Putamen (tissue), 1 donor: ENCODE measurements at places on chromosomes 11 and 22.

- DNase-seq, result no peak
Measured at GRCh38 chr11:9066433-9066925, 24.9 kb downstream of the SCUBE2 start.

DNA sequence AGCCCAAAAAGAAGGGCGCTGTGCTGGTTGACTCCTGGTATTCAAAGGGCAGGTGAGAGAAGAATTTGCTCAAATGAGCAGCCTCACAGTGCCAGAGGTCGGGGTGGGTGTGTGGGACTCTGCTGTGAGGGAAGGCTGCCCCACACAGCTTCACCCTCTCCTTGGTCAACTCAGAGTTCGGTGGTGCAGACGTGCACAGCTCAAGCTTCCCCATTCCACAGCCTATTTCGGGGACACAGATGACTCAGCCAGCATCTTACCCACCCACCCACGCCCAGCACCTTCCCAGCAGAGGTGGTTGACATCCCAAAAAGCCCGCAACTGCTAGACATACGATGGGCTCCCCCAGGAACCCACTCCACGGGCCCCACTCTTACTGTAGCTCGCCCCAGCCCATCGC is 46.5 kb upstream of the CCND1 start:
- no peak for DNase-seq

GRCh38 chr22:26985931-26986782 is 328.8 kb downstream of the MIAT start:
- no peak for DNase-seq

DNA sequence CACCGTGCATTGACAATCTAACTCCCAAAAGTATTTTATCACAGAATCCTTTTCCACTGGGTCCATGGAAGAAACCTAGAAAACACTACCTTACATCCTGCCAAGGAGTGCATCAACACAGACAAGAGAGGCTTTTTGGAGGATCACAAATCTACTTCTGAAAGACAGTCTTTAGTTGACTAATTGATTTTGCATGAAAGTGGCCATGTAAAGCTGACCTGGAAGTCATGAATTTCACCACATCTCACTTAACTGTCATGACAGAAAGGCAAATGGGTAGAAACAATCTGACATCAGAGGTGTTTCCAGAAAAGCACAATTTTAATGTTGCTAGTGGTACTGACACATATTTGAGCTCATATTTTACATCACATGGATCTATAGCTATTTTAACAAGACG is 101.6 kb downstream of the FAM76B start:
- DNase-seq, result no peak

- DNase-seq, result no peak
Measured at GRCh38 chr11:26806219-26806618, 84.4 kb upstream of the SLC5A12 start.

DNA sequence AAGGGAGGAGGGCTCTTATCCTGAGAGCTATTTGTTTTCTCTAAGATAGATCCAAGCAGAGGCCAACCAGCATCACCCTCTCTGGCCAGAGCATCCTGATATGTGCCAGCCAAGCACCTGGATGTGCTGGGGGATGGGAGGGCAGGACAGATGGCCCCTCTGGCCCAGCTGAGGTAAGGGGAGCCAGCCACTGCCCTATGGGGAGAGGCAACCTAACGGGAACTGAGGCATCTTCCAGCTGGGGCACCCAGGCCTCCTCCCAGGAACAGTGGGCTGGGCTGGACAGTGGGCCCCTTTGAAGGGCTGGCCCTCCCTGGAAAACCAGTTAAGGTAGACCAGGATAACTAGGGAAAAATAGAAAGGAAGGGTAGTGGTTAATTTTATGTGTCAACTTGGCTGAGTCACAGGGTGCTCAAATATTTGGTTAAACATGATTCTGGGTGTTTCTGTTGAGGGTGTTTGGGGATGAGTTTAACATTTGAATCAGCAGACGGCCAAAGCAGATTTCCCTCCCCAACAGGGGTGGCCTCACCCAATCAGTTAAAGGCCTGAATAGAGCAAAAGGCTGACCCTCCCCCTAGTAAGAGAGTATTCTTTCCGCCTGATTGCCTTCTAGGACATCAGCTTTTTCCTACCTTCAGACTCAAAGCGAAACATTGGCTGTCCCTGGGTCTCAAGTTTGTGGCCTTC is 595.1 kb downstream of the BUD13 start:
- DNase-seq, result no peak

- DNase-seq, result no peak
Measured at GRCh38 chr11:26820739-26821138, 98.9 kb upstream of the SLC5A12 start.

DNA sequence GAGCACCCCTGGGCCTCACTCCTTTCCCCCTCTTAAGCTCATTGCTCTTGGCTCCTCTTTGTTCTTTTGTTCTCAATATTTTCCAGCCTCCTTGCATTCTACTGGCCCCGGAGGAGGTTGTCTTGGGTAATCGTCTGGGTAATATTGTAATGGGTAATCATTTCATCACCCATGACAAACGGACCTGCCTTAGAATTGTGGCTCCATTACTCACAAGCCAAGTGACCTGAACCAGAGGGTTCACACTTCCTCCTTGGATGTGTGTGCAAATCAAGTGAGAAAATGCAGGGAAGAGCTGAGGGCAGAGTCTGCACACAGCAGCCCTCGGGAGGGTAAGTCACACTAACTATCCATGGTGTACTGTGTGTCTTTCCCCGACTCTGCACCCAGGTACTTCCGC is 305.0 kb downstream of the BUD13 start:
- no peak for DNase-seq

- DNase-seq, result no peak
Measured at GRCh38 chr11:125724125-125724524, 22.0 kb upstream of the PATE1 start.

- no peak for DNase-seq
Measured at GRCh38 chr22:25629613-25630012, 65.1 kb downstream of the GRK3 start.

- DNase-seq, result no peak
Measured at GRCh38 chr22:36445158-36445668, 36.2 kb downstream of the TXN2 start.

- no peak for DNase-seq
Measured at GRCh38 chr11:21612326-21612725, 580.6 kb upstream of the ANO5 start.

DNA sequence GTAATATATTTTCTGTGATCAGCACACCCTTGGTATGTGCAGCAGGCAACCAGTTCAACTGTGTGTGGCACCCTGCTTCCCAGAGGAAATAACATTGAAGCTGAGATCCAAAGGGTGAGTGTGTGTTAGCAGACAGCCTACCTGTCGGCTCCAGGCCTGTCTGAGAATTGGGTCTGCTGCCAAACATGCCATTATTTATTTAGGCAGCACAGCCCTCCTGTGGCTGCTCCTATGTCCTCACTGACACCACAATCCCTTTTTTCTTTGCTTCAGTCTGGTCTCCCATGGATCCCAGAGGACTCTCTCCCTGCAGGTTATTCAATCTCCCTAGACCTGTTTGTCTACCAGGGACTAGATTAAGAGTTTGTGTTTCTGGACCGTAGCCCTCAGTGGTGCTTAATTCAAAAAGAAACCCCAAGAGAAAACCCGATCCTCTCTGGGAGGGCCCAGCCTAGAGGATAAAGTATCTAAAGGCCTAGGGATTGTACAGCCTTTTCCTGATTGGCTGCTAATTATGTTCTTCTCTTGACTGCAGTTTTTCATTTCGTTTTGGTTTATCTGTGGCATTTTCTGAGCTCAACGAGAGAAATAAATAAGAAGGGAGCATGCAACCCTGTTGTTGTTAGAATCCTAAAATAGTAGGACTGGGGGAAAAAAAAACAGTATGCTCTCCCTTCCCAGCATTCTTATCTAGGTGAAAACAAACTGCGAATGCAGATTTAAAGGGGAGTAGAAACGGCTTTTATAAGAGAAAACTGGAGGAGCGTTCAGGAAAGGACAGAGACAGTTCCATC is 24.1 kb downstream of the KCNE3 start:
- no peak for DNase-seq

DNA sequence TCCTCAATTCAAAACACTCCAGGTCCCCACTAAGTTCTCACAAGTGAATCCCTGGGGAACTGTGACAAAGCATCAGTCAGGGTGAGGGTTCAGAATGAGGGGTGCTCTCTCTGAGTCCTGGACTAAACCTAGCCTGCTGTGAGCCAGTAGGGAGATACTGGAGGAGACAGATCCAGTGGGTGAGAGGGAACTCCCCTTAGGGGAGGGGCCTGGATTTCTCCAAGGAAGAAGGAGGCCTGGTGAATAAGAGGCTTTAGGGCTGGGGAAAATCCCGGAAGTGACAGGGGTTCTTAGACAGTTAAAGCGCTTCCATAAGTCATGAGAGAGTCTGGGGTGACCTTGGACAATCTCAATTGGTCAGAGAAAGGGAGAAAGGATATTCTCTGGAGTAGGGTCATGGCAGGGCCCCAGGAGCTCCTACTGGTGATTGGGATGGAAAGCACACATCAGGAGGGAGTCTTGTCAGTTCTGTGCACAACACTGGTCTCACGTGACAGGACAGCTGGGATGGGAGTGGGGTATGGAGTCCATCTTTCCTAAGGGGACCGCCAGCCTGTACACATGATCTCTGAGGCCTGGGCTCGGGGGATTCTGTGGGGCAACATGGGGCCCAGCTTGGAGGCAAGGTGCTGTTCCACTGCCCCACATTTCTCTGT is 1.5 kb downstream of the TBC1D10A start:
- DNase-seq, result no peak

- DNase-seq, result no peak
Measured at GRCh38 chr22:25382762-25383161, 163.3 kb downstream of the CRYBB2 start.

GRCh38 chr11:9687711-9688477 is 24.0 kb downstream of the SWAP70 start:
- no peak for DNase-seq

DNA sequence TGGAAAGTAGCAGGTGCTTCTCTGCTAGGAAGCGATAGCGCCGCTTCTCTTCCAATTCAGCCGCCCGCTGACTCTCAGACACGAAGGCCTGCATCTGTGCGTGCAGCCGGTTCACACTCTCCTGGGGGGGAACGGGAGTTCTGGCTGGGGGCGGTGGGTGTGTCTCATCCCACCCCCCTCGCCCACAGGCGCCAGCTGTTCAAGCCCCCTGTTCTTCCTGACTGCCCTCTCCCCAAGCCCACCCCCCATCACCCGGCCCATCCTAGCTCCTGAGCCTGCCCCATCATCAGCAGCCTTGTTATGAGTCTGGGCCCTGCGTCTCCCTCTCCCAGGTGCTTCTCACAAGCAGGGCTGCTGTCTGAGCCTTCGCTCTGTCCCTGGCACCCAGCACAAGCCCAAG is 13.1 kb upstream of the SLC16A8 start:
- DNase-seq, result no peak

- no peak for DNase-seq
Measured at GRCh38 chr11:71240865-71241691, 11.3 kb downstream of the SHANK2 start.

- DNase-seq, result peak; percentile 38
Measured at GRCh38 chr11:122293296-122294023, 177.4 kb upstream of the BLID start.

DNA sequence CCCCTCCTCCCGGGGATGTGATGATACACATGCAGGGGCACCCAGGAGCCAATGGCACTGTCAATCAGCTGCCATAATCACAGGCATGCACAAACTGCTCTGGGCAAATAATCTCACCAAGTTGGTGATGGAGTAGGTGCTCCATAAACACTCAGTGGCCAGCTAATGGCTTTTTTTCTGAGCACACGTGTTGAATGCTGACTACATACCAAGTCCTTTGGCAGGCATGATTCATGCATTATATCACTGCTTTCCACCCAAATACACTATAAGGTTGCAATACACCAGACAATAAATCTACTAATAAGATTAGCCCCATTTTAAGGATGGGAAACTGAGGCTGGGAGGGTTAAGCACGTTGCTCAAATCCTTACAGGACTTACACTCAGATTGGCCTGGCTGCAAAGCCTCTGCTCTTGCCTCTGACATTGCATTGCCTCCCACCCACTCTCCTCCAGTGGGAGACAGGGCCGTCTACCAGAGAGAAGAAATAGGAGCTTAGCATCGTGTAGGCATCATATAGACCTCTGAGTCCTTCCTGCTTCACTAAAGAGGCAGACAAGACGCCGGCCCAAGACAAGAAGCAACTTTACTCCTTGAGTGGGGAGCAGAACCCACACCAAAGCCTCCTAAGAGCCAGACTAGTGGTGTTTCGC is 32.7 kb upstream of the ACCSL start:
- no peak for DNase-seq

DNA sequence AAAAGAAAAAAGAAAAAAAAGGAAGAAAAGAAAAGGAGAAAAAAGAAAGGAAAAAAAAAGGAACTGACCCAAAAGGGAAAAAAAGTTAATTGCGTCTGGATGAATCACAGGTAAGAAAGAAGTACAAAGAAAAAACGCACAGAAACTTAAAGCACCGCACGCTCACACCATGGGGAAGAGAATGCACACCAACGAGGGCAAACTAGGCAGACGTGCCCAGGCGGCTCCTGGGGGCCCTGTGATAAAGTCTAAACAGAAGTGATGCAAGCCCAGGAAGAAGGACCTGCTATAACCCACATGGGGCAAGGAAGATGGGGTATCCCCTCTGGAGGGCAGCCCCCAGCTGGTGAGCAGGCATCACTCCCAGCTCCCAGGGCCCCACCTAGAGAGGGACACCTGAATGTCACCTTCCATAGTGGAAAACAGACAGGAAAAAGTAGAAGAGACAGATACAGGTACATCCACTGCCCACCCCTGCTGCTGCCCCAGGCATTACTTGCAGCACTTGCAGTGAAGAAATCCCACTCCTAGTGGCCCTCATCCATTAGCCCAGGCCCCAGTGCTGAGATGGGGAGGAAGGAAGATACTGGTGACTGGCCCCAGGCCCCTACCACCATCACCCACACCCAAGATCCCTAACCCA is 28.9 kb downstream of the NAP1L4 start:
- DNase-seq, result no peak

GRCh38 chr22:32477596-32477995 is 3.0 kb downstream of the FBXO7 start:
- DNase-seq, result no peak

DNA sequence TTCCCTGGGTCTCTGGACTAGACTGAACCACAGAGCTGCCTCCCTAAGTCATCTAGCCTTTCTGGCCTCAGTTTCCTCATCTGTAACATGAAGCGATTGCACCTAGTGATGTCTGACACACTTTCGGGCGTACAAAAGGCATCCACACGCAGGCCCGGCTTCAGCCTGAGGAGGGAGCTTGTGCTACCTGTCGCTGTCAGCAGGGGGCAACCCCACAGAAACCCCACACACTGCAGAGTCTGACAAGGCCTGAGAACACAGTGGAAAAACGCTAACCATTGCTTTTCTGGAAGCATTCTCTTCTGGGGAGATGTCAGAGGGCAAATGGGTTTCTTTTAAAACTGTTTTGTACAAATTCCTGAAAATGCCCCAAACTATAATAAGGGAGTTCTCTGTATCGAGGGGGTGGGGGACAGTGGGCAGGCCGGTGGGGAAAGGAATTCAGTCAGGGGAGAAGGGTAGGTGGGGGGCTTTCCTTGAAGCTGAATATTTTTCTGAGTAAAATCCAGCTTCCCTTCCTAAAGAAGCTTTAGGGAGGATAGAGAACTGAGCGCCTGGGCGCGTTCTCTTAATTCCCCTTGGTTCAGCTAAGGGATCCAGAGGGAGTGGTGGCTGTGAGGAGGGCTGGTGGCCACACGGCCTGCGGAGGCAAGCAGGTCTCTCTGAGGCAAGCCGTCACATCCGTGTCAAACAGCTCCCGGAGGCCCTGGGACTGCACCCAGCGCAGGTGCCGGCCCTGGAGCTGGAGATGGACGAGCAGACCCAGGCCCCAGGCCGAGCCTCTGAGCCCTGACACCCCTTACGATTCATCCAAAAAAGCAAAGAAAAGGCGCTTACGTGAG is 533 bp downstream of the ELF5 start:
- peak; percentile 51 for DNase-seq

GRCh38 chr22:30250039-30250565 is 3.5 kb upstream of the LIF start:
- no peak for DNase-seq
